ENCODE measurements at places on chromosomes 2 and 18. TPM values are rescaled to one million over a fixed set of nuclear protein-coding genes. Genes with fewer than 3 reads are reported as not detected.

BMP10 gene
- polyA plus RNA-seq: not detected

RAB6C gene
- polyA plus RNA-seq: 0.07 TPM

DNA sequence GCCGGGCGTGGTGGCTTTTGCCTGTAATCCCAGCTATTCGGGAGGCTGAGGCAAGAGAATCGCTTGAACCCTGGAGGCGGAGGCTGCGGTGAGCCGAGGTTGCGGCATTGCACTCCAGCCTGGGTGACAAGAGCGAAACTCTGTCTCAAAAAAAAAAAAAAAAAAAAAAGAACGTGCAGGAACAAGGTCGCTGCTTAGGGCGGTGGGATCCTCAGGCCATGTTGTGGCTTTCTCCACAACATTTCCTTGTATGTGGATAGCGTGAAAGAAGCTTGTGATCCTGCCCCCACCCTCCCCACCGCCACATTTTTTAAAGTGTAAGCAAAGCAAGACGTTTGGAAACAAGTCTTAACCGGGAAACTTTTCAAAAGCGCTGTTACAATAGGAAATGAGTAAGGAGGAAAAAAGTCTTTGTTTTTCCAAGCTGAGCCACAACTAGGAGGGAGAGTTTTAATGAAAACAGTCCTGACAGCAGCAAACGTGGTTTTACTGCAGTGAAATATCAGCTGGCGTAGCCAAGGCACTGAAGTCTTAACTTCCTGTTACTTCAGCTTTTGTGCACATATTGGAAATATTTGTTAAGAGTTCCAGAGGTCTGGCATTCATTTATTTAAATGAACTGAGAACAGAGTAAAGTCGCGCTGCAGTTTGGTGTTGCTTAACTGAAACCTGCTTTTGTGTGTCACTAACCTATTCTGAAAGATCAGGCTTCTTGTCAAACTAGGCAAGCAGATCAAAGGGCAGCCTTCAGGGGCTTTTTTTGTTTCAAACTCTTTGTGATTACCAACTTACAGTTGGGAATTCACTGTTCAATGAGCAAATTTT lies 3.8 kb downstream of the TGIF1 start:
- DNase-seq: peak; percentile 76

DNA sequence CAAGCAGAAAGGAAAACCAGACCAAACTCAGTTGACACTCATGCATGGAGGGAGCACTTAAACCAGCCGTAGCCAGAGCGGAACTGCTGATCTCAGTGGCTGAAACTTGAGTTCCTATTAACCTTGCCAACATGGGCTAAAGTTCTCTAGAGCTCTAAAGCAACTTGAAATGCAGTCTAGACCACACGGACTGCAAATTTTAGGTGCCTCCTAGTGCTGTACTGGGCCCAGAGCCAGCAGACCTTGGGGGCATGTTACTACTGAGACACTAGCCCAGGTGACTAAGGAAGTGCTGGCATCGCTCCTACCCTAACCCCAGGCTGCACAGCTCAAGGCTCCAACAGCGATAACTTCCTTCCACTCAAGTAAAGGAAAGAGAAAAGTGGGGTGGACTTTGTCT lies 236.5 kb downstream of the AKAIN1 start:
- no peak for DNase-seq

GRCh38 chr2:54666634-54667265 lies 56.7 kb upstream of the EML6 start:
- no peak for DNase-seq

GRCh38 chr18:13558124-13558523 lies 168.2 kb downstream of the FAM210A start:
- peak; percentile 32 for DNase-seq

GRCh38 chr2:82823892-82824291 lies 1635.2 kb downstream of the SUCLG1 start:
- no peak for DNase-seq

TTC32 gene
- polyA plus RNA-seq: 22.4 TPM

REEP1 gene
- polyA plus RNA-seq: 0.45 TPM

GRCh38 chr18:74604774-74605173 lies 7.1 kb downstream of the ZNF407 start:
- DNase-seq: no peak

KCNG2 gene
- not detected for polyA plus RNA-seq

GRCh38 chr18:64650068-64650467 lies 501.2 kb upstream of the LINC00305 start:
- no peak for DNase-seq

- DNase-seq: no peak
Measured at GRCh38 chr2:201820383-201821007, 14.2 kb downstream of the CDK15 start.

GRCh38 chr18:44036501-44036900 lies 644.2 kb upstream of the SETBP1 start:
- DNase-seq: no peak

DNA sequence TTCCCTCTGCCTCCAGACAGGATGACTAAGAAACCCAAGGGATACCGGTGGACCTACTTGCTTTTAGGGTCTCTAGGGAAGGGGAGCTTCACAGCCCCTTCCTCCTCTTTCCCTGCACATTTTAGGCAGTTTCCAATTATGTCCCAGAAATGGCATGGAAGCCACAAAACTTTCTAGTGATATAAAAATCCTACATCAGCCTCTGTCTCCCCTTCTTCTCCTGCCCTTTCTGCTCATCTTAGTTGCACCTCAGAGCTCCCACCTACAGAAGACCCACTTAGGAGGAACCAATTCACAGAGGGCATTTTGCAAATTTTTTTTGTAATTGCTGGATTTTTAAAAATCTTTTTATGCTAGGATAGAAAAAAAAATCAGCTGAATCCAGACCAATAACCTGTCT lies 263.1 kb downstream of the TNS1 start:
- DNase-seq: no peak

DNA sequence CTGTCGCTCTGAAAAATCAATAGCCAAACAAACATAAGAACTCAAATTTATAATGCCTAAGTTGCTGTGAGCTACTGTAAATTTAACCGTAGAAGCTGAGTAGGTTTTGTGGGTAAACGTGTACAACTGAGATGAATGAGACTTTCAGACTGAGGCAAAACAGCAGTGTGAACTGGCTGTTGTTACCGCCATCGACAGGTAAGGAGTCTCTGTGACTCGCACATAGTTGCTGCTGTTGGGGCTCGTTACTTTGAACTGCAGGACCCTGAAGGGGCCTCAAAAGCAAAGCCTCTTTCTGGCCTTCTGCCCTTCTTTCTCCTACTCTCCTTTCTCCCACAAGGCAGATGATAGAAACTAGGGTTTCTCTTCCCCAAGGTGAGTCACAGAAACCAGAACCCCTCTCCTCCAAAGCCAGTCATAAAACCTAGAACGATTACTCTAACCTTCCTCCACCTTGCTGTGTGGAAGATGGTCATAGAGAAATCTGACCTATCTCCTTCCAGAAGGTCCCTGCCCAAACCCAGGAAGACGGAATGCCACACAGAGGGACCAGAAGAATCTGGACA lies 101.2 kb downstream of the DLGAP1 start:
- DNase-seq: no peak

AQP12B gene
- polyA plus RNA-seq: not detected

All from A549 (cell line).